ENCODE measurements at places on chromosomes 11 and 22. TPM values are rescaled to one million over a fixed set of nuclear protein-coding genes. Genes with fewer than 3 reads are reported as not detected.

Gene OSBP2
- 4.8 TPM for total RNA-seq

Gene SCGB1C1
- total RNA-seq = not detected

Gene APOL1
- total RNA-seq = 4.1 TPM

Gene MS4A12
- total RNA-seq = not detected

Gene DBX1
- not detected for total RNA-seq

Gene KCTD14
- 8.5 TPM for total RNA-seq

Gene AAMDC
- total RNA-seq = 16.1 TPM

Gene ART1
- total RNA-seq = not detected

Gene HBD
- total RNA-seq = not detected

Gene TMEM86A
- total RNA-seq = 0.49 TPM

Gene SHANK2
- total RNA-seq = 35.9 TPM

Gene KRTAP5-9
- total RNA-seq = 0.33 TPM

Gene CDC42BPG
- 10.1 TPM for total RNA-seq

Gene C1QTNF5
- 8.5 TPM for total RNA-seq

Gene MUC6
- not detected for total RNA-seq

Gene VSIG10L2
- not detected for total RNA-seq

Gene VPS11
- 24.4 TPM for total RNA-seq

Gene ZNRF3
- 10.3 TPM for total RNA-seq
